ENCODE measurements at places on chromosomes 2 and 18.

GRCh38 chr2:218558986-218559385 is 9.2 kb downstream of the USP37 start:
- H3K36me3 ChIP-seq, result peaks cover 46% of the 10 kb centered on the region
- H3K27me3 ChIP-seq, result no peaks in the 10 kb centered on the region
- DNase-seq, result no peak
- H3K27ac ChIP-seq, result no peak overlapping the region
- no peak overlapping the region for H3K4me3 ChIP-seq

- H3K27me3 ChIP-seq, result no peaks in the 10 kb centered on the region
- DNase-seq, result no peak
- peaks cover 76% of the 10 kb centered on the region for H3K36me3 ChIP-seq
- H3K4me1 ChIP-seq, result no peaks in the 10 kb centered on the region
- no peak overlapping the region for H3K4me3 ChIP-seq
These were observed 36.5 kb downstream of the CFAP36 start for GRCh38 chr2:55555977-55556376.

- H3K27me3 ChIP-seq, result no peaks in the 10 kb centered on the region
- DNase-seq, result no peak
- H3K27ac ChIP-seq, result no peak overlapping the region
- peaks cover 42% of the 10 kb centered on the region for H3K36me3 ChIP-seq
- H3K4me3 ChIP-seq, result no peak overlapping the region
These were observed 254.8 kb downstream of the GLI2 start for GRCh38 chr2:120990451-120990871.

DNA sequence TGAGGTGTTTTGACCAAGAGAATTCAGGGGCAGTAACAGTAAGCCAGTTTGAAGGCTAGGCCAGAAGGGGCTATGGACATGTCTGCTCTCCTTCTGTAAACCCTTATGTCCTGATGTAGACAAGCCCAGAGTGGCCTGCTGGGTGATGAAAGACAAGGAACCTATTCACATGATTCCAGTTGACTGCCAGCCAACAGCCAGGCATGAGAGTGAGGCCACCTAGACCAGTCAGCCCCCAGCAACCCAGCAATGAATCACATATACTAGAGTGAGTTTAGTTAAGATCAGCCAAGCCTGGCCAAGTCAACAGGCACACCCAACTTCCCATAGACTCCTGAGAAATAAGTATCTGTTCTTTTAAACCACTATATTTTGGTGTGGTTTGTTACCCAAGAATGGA is 1889.7 kb upstream of the CELF4 start:
- no peaks in the 10 kb centered on the region for H3K36me3 ChIP-seq
- peaks cover 19% of the 10 kb centered on the region for H3K4me1 ChIP-seq
- no peaks in the 10 kb centered on the region for H3K27me3 ChIP-seq
- no peak overlapping the region for H3K4me3 ChIP-seq
- H3K27ac ChIP-seq, result no peak overlapping the region

GRCh38 chr18:37783771-37784170 is 218.2 kb upstream of the CELF4 start:
- DNase-seq, result no peak
- no peak overlapping the region for H3K4me3 ChIP-seq
- no peak overlapping the region for H3K27ac ChIP-seq
- H3K27me3 ChIP-seq, result no peaks in the 10 kb centered on the region
- no peaks in the 10 kb centered on the region for H3K4me1 ChIP-seq

DNA sequence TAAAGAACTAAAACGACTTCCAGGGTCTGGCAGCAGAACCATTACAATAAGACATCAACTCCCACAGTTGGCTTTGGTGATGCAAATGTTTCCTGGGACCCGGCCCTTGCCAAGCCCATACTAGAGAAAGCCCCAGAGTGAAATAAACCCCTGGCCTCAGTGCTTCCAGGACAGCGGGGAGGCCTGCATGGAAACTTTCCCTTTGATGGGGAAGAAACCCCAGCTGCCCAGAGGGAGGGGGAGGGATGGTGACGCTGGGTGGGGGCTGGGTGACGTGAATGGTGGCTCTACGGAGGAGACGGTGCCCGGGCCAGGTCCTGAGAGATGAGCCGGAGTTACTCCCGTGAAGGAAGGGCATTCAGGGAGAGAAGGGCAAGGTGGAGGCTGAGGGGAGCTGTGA is 27.5 kb downstream of the INHBB start:
- H3K36me3 ChIP-seq, result no peaks in the 10 kb centered on the region
- no peaks in the 10 kb centered on the region for H3K4me1 ChIP-seq
- DNase-seq, result no peak
- H3K27me3 ChIP-seq, result peaks cover 14% of the 10 kb centered on the region
- H3K4me3 ChIP-seq, result no peak overlapping the region
- no peak overlapping the region for H3K27ac ChIP-seq

- H3K27me3 ChIP-seq, result no peaks in the 10 kb centered on the region
- peaks cover 22% of the 10 kb centered on the region for H3K36me3 ChIP-seq
- no peak for DNase-seq
- H3K4me3 ChIP-seq, result no peak overlapping the region
- H3K4me1 ChIP-seq, result peaks cover 4% of the 10 kb centered on the region
These were observed 2.7 kb upstream of the LCT start for GRCh38 chr2:135839713-135840112.

DNA sequence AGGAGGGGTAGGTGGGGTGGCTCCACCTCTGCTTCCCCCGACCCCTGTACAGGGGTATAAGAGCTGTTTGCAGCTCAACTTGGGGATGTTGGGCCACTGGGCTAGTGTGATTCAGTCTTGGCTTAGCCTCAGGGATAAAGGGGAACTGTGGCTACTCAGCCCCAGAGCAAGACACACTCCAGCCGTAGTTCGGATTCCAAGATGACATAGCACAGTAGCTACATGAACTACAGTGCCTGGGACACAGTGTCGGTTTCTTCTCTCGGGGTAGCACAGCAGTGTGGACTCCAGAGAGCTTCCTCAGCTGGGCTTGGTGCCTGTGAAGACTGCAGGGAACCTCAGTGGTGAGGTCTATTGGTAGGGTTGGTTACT is 21.1 kb downstream of the CARF start:
- no peaks in the 10 kb centered on the region for H3K27me3 ChIP-seq
- no peaks in the 10 kb centered on the region for H3K4me1 ChIP-seq
- peaks cover 9% of the 10 kb centered on the region for H3K36me3 ChIP-seq
- H3K27ac ChIP-seq, result no peak overlapping the region

DNA sequence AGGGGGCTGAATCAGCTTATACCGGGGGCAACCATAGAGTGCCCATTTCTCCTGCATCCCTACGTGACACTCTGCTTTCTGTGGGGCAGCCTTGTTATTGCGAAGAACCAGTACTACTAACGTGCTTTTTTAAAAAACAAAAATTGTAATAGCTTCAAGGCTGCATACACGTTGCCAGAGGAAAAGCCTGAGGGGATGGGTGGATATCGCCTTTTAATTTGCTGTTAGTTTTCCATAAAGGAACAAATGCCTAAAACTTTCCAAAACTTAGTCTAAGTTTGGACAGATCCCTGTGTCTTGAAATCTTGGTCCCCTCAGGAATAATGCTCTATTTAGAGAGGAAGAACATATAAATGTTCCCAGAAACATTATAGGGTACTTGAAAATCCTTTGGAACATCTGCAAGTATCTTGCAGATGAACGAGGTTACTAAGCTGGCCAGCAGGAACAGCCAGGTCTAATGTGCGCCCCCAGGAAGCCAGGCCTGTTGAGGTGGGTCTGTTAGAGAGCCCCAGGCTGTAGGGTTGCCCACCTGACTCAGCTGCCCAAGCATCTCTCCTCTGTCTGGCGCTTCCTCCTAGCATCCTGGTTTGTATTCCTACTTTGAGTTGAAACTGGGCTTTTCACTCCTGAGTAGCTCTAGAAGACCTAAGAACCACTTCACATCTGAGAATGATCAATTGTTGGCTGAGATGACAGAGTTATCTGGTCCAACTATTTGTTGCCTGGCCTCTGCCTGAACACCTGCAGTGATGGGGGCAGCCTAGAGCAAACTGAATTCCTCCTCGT is 96.9 kb downstream of the TGOLN2 start:
- no peaks in the 10 kb centered on the region for H3K27me3 ChIP-seq
- DNase-seq, result no peak
- H3K4me3 ChIP-seq, result no peak overlapping the region
- peaks cover 6% of the 10 kb centered on the region for H3K4me1 ChIP-seq
- no peaks in the 10 kb centered on the region for H3K36me3 ChIP-seq
- H3K27ac ChIP-seq, result no peak overlapping the region

DNA sequence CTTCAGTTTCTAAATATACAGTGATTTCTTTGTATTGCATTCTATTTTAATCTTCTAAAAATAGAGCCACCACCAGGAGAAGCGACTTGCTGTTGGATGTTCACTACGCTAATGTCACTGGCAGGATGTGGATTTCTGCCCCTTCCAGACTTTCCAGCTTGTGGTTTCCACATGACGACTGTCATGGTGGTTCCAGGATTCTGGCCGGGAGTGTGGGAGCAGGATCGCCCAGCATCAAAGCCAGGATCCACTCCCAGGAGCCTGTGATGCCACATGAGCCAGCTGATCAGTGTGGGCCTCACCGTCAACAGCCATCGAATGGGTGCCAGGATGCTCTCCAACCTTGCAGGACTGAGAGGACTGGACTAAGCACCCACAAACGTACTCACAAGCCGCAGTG is 148.8 kb downstream of the HDAC4 start:
- H3K27ac ChIP-seq, result peak overlapping the region; percentile 15
- H3K4me3 ChIP-seq, result no peak overlapping the region
- DNase-seq, result peak; percentile 68
- H3K36me3 ChIP-seq, result no peaks in the 10 kb centered on the region
- H3K4me1 ChIP-seq, result peaks cover 39% of the 10 kb centered on the region

DNA sequence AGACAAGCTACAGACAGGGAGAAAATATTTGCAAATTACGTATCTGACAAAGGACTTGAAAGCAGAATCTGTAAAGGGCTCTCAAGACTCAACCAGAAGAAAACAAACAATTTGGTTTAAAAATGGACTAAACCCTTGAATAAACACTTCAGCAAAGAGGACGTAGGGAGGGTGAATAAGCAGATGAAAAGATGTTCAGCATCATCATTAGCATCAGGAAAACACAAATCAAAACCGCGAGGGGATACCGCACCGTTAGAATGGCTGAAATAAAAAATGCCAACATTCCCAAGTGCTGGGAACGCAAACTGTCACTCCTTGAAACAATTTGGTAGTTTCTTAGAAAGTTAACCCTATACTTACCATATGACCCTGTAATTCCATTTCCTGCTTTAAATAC is 136.7 kb downstream of the MBP start:
- no peak overlapping the region for H3K27ac ChIP-seq
- no peaks in the 10 kb centered on the region for H3K36me3 ChIP-seq
- H3K27me3 ChIP-seq, result no peaks in the 10 kb centered on the region
- peaks cover 8% of the 10 kb centered on the region for H3K4me1 ChIP-seq
- H3K4me3 ChIP-seq, result no peak overlapping the region
- DNase-seq, result no peak

- DNase-seq, result no peak
- H3K4me1 ChIP-seq, result peaks cover 5% of the 10 kb centered on the region
- no peaks in the 10 kb centered on the region for H3K36me3 ChIP-seq
- no peak overlapping the region for H3K27ac ChIP-seq
- H3K4me3 ChIP-seq, result no peak overlapping the region
These were observed 112.9 kb upstream of the ACAA2 start for GRCh38 chr18:49926106-49926745.

GRCh38 chr2:157329524-157329923 is 3.9 kb upstream of the ERMN start:
- H3K4me1 ChIP-seq, result no peaks in the 10 kb centered on the region
- DNase-seq, result no peak
- no peaks in the 10 kb centered on the region for H3K27me3 ChIP-seq
- H3K4me3 ChIP-seq, result no peak overlapping the region
- H3K36me3 ChIP-seq, result no peaks in the 10 kb centered on the region

GRCh38 chr2:227238238-227239237 is 74.1 kb downstream of the COL4A3 start:
- no peaks in the 10 kb centered on the region for H3K36me3 ChIP-seq
- no peak overlapping the region for H3K27ac ChIP-seq
- H3K27me3 ChIP-seq, result no peaks in the 10 kb centered on the region
- H3K4me1 ChIP-seq, result no peaks in the 10 kb centered on the region
- peak; percentile 64 for DNase-seq
- no peak overlapping the region for H3K4me3 ChIP-seq

DNA sequence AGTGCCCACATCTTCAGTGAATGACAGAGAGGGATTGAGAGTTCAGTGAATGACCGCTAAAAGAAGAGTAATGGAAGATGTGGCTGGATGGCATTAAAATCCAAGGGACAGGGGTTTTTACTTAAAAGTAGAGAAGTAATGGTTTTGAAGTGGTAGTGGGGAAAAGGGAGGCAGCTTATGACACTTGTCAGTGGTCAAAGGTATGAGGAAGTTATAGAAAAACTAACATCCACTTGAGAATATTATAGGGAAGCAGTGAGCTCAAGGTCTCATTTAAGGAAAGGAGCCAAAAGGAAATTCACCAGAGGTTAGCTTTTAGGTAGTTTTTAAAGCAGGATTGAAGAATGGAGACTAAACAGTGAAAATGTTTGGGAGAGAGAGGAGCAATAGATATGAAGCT is 24.3 kb downstream of the CDK15 start:
- H3K4me1 ChIP-seq, result no peaks in the 10 kb centered on the region
- no peaks in the 10 kb centered on the region for H3K36me3 ChIP-seq
- no peak overlapping the region for H3K27ac ChIP-seq
- no peak for DNase-seq
- no peaks in the 10 kb centered on the region for H3K27me3 ChIP-seq
- no peak overlapping the region for H3K4me3 ChIP-seq

- H3K4me1 ChIP-seq, result peaks cover 4% of the 10 kb centered on the region
- no peak for DNase-seq
- H3K4me3 ChIP-seq, result no peak overlapping the region
- no peaks in the 10 kb centered on the region for H3K36me3 ChIP-seq
- H3K27ac ChIP-seq, result no peak overlapping the region
These were observed 12.8 kb downstream of the TMEM163 start for GRCh38 chr2:134705861-134706586.

DNA sequence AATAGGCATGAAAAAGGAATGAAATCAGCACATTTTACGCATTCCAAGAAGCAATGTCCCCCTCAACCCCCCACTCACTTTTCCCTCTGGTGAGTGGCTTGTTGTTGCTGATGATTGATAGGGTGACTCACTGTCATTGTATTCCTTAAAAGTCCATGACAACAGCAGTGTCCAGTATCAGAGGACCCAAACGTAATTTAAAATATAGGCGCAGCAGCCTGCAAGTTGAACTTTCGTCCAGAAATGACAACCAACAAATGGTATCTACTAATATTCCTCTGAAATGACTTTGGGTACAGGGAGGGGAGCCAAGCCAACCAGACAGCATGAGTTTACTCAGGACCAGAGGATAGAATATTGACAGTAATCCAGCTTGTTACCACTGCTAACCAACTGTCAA is 182.9 kb upstream of the SIX3 start:
- H3K27me3 ChIP-seq, result no peaks in the 10 kb centered on the region

GRCh38 chr2:166238176-166238575 is 110.4 kb upstream of the SCN1A start:
- no peak for DNase-seq
- no peaks in the 10 kb centered on the region for H3K4me1 ChIP-seq
- H3K27ac ChIP-seq, result no peak overlapping the region

Measured in suprapubic skin (tissue), 4 donors.